ENCODE measurements at places on chromosomes 5 and 9.

GRCh38 chr5:60195083-60195482 lies 301.6 kb upstream of the PDE4D start:
- DNase-seq, result no peak

DNA sequence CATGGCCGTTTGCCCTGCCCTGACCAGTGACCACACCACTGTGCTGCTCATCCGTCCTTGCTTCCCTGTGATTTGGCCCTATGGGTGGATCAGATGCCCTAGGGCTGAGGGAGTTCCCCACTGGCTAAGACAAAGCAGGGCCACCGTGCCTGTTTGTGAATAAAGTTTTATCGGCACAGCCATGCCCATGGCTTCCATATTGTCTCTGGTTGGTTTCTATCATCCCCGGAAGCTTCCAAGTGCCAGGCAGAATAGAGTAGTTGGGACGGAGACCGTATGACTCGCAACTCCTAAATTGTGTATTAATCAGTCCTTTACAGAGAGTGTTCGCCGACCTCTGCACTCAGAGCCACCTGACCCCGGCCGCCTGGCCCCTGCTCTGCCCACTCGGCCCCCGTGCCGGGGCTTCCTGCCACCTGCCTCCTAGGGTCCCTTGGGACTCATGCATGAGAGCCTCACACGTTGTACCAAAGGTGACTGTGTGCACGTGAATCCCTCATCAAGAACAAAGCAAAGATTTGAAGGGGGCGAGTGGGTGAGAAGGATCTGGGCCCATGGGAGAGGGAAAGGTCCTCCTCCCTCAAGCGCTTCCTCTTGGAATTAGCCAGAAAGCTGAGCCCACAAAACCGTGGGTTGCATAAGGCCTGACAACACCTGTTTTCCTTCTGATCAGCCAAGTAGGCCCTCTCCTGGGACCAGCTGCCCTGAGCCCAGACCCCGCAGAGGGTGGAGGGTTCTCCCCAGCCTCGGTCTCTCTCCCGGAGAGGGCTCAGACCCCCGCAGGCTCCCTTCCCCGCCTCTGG lies 11.7 kb upstream of the FCN2 start:
- DNase-seq, result no peak

DNA sequence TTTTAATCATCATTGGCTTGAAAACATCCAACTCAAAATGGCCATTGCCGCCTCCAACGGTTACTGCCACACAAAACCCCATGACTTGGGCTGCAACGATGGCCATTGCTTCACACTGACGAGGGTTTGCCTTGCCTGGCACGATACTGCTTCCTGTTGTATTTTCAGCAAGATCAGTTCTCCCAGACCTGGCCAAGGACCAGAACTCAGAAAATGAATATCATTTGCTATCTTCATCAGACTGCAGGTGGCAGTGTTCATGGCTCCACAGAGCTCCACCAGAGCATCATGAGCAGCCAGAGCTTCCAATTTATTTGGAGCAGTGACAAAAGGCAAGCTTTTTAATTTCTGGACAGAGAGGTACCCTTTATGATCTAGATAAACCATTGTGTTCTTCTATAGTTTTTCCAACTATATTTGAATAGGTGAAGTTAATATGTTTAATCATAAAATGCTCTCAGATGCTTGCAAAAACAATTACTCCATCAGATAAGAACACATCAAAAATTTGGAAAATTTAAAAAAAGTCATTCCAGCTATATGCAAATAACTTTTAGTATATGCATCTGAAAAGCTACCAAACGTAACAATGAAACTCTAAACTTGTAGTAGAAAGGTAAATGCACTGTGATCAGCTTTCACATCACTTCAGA lies 10.4 kb downstream of the AMACR start:
- peak; percentile 49 for DNase-seq

DNA sequence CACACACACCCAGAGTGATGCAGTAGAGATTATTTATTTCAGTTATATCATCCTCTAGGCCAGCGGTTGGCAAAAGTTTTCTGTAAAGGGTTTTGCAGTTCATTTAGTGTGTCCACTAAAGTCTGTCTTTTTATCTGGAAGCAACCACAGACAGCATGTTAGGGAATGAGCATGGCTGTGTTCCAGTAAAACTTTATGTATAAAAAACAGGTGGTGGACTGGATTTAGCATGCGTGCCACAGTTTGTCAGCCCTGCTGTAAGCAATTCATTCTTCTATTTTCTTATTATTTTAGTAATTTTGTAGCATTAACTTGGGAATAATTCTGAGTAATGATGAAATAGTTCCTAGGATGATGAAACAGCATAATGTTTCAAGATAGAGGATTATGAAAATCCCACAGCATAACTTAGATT lies 51.7 kb downstream of the CCNH start:
- DNase-seq, result no peak

- DNase-seq, result no peak
Observed at GRCh38 chr9:121821326-121821725, 169.9 kb downstream of the DAB2IP start.
